ENCODE measurements at places on chromosomes 16 and 17.

DNA sequence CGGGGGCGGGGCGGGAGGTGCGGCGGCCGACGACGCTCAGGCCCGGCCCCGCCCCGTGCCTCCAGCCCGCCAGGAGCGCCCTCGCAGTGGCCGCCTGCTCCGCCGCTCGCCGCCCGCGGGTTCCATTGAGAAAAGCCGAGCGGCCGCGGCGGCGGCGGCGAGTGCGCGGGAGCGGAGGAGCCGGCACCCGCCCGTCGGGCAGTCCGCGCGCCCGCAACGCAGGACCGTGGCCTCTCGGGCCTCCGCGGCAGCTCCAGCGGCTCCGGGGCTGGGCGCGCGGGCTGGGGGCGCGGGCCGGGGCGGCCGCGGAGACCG lies at the start of gene ZFPM1:
ZFPM1 (plus strand) TSS at position 64 of the 315 bp plus-strand sequence. CDS start 359 bp downstream, outside the sequence.
- DNase-seq: no peak

DNA sequence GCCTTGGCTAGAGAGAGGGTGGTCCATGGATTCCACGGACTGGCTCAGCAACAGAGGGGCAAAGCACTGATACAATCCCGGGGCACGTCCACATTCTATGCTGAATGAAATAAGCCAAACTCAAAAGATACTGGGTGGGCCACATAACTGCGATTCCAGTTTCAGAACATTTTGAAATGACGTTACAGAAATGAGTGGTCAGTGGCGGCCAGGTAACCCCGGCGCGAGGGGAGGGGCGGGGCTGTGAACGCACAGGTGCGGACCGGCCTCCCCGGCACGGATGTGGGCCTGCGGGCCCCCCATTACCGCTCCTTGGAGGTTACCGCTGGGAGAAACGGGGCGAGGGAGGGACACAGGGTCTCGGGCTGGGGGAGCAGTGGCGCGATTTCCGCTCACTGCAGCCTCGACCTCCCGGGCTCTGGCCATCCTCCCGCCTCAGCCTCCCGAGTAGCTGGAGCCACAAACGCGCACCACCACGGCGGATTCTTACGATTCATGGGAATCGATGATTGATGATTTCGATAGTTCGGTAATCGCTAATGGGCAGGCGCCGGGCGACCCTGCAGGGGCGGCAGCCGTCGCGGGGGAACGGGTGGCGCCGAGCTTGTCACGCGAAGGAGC lies 559 bp downstream of the MVD start:
- DNase-seq: no peak

DNA sequence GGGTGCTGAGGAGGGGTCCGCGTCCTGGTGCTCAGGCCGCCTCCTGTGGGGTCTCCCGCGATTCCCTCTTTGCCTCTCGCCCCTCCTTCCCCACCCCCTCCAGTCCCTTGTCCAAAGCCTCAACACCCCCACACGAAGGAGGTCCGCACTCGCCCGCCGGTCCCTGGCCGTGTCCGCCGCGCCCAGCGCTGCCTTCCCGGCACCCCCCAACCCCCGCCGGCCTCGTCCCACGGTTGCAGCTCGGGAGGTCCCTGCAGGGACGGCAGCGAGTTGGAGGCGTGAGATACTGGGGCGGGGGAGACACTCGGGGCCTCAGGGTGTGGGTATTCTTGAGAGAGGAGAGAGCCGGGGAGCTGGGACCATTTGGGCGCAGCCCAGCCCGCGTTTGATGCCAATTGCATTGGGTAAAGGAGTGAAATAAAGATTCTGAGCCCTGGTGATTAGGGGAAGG lies 468 bp downstream of the FLYWCH2 start:
- DNase-seq: no peak

DNA sequence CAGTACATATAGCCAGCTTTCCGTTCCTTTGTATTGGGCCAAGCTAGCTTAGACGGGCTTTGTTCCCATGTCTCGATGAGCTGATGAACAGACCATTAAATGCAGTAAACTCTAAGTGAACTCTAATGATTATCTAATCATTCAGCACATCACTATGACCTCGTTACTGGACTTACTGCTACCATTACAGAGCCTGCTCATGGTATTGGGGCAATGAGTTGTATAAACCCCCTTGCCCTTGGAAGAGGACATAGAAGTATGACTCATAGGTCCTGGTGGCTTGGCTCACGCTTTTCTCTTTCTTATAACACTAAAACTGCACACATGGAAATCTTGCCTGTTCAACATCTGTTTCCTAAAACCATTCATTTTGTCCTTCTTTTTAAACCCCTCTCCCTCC lies 93.6 kb upstream of the DYNLRB2 start:
- no peak for DNase-seq

GRCh38 chr17:50541402-50541715 lies 5.6 kb upstream of the SPATA20 start:
- DNase-seq: no peak

DNA sequence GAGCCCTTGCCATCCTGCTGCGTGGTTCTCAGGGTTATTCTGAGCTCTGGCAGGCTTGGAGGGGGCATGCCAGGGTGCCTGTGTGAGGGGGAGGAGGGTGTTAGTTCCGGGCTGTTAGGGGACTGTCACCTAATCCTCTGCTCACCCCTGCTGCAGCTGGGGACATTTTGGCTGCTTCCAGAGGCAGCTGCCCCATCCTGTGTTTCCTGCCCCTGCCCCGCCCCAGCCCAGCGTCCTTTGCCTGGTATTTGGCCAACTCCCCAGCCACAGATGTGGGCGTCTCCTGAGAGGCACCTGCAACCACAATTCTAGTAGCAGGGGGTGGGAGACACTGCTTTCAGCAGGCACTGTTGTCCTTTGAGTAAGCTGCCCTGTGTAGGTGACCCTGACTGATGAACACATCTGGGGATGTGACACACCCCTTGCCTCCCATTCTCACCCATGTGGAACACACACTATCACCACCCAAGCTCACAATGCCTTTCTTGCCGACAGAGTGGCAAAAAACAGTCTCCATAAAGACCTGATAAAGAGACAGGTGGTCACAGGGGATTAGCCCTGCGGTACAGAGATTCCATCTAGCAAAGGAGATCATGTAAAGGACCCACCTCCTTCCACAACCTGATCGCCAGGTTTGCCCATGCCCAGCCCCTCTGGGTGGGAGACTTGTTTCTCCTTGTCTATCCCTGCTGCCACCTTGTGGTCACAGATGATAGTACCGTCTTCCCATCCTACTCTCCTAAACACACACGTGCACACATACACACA lies at the start of gene CHRNE:
CHRNE (minus strand) TSS at position 48 of the 768 bp plus-strand sequence; CDS start at position 13, 35 bp downstream.
- DNase-seq: peak; percentile 43

DNA sequence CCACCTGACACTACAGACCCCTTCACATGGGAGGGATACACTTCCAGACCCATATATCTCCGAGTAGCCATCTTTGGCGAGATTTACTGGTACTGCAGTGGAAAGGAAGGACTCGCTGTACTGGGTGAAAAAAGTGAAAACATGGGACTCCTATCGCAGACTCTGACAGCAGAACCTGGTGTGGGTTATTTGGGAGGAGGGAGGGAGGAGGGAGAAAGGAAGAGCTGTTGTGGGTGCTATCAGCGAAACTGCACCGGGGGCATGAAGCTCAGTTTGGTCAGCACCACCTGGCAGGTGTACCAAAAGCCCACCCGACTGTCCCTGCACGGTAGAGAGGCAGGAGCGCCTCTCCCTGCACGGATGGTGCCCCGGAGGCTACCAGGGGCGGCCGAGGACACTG lies 5.0 kb downstream of the HBQ1 start:
- no peak for DNase-seq

- DNase-seq: no peak
Observed at GRCh38 chr16:28321700-28322411, 29.5 kb downstream of the SBK1 start.

- no peak for DNase-seq
Observed at GRCh38 chr16:19518388-19518787, 3.5 kb downstream of the GDE1 start.

- DNase-seq: no peak
Observed at GRCh38 chr16:84690088-84690819, 9.5 kb upstream of the USP10 start.

DNA sequence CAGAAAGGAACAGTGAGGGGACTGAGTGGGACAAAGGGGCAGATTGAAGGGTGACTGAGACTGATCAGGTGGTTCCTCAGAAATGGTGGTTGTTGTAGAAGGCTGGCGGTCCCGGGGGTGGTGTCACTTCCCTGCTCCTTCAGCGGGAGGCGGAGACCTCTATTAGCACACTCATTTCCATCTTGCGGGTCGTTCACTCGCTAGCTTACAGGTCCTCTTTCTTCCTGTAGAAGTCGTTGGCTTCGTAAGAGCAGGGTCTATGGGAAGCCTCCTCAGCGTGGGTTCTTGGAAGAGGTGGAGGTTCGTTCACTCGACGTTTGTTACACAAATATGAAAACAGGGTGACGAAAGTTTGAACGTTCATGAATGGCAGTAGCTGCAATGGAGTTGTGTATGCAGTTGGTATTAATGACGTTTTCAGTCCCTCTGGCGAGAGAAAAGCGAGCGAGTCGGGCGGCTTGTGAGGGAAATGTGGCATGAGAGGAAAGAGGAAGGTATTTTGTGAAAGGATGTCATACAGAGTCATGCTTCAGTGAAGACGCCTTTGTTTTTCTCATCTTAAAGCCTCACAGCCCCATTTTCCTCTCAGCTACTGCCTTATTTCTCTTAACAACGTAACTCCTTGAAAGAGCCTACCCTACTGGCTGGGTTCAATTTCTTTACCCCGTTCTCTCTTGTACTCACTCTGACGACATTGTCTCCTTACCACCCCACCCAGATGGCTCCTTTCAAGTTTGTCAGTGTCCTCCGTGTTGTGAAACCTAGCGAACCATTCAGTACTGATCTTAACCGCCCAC lies 667 bp downstream of the EFCAB13 start:
- no peak for DNase-seq

DNA sequence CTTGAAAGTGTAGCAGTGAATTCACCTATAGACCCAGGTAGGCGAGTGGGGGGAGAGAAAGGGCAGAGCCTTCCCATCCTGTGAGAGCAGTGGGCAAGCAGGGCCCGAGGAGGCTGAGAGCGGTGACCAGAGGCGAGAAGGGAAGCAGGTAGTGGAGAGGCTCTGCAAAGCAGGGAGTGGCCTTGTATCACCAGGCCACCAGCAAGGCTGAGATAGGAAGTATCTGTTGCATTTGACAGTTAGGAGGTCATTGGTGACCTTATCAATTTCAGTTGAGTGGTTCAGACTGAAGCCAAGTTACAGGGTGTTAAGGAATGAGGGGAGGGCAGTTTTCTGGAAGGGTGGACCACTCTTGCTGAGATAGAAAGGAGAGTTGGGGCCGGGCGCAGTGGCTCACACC lies 10.7 kb upstream of the HSD3B7 start:
- no peak for DNase-seq

DNA sequence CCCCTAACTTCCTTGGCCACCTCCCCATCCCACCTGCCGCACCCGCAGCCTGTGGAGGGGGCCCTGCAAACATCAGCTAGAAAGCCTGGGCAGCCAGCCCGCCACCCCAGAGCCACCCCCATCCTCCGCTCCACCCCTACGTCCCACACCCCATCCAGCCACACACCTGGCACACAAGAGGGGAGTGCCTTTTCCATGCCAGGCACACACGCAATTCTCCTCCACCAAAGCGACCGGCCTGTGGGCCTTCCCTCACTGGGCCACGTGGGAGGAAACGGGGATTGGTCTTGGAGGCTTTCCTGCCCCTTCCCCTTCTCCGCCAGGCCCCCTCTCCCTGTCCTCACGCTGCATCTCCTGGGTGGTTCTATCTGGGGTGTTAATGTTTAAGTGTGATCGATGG lies 48.7 kb upstream of the TNRC6C start:
- no peak for DNase-seq

DNA sequence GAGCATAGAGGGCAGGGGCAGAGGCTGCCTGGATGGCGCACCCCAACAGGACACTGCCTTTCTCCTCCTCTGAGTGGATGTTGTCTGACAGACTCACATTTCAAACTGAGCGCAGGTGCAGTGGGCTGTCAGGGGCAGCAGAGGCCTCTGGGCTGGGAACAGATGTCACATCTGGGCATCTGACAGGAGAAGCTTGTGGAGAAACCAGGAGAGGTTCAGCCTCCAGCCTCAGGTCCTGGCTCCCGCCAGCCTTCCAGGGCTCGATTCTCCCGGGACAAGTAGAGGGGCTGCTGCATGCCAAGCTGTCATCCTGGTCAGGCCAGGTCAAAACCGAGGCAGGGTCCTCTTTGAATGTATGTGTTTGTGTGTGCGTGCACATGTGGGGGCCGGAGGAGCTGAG lies 67.7 kb upstream of the SDK2 start:
- no peak for DNase-seq

DNA sequence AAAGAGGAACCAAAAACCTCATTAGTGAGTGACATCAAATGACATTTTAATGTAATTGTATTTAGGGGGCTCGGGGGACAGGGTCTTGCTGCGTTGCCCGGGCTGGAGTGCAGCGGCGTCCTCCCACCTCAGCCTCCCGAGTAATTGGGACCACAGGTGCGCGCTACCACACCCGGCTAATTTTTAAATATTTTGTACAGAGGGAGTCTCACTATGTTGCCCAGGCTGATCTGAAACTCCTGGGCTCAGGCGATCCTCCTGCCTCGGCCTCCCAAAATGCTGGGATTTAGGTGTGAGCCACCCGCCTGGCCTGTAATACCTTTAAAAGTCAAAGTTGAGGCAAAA lies 581 bp downstream of the SNRNP25 start:
- no peak for DNase-seq

DNA sequence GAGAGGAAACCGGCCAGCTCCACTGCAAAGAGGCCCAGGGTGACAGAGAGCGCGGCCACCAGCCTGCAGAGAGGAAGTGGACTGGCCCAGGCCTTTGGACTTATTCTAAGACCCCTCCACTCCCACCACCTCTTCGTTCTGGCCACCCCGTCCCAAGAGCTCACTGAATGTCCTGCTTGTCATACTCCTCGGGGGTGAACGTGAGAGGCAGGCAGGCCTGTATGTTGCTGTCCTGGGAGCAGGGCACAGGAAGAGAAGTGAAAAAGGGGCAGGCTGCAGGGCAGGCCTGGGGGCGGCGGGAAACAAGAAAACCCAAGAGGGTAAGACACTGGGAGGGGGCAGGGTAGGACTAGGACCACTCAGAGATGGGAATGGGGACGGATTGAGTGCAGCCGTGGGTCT lies 384 bp downstream of the TMEM107 start:
- no peak for DNase-seq

GRCh38 chr17:60361889-60362288 lies 30.0 kb downstream of the USP32 start:
- DNase-seq: no peak

DNA sequence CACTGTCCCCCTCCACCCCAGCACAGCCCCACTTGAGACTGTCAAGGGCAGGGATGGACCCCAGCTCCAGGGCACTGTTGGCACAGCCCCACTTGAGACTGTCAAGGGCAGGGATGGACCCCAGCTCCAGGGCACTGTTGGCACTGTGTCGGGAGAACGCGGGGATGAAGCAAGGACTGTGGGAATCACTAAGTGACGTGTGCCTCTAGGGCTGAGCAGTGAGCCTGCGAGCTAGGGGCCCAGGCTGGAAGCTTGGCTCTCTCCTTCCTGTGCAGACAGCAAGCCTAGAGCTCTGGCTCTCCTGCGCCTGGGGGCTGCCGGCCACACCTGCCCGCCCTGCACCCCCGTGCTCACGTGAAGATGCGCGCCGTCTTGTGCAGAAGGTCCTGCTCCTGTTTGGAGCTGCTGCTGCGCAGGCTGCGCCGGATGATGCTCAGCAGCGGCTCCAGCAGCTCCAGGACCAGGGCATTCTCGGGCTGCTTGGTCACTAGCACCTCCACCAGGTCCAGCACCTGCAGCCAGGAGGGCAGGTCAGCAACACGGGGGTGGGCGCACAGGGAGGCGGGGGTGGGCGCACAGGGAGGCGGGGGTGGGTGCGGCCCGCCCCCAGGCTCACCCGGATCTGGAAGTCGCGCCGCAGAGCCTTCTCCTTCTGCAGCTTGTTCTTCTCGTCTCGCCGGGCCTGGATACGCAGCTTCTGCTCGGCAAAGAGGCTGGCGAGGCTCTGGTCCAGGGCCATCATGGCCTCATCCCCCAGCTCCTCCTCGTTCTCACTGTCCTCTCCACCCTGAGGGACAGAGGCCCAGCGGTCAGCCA lies 10.8 kb downstream of the MYBBP1A start:
- DNase-seq: no peak
